ENCODE measurements at places on chromosomes 2 and 18.
A peak's percentile ranks its signal among the peaks of the same experiment; 100 is the strongest.

DNA sequence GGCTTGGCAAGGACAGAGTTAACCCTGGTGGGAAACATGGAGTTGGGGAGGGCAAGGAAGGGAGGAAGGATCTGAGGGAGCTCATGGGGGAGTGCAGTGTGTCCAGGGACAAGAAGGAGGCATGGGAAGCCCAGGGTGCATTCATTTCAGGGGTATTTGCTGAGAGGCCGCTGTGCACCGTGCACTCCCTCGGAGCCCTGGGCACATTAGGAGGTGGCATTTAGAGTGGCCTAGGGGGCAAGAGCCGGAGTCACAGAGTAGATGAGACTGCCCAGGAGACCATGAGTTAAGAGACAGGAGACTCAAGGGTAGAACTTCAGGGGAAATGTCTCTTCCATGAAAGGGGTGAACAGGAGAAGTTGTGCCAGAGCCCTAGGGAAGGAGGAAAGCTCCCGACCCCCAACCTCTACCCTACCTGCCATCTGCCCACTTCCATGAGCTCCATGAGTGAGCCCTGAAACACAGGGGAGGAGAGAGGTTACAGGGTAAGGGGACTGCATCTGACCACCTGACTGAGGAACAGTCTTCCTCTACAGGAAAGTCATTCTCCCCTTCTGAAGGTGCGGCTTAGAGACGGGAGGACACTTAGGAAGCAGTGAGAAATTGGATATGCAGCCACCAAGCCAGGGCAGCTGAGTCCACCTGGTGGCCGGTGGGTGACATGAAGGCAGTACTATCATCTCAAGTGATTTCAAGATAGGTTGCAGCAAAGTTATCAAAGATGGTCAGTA is 58.5 kb upstream of the COPS8 start:
- peak; percentile 75 for DNase-seq

DNA sequence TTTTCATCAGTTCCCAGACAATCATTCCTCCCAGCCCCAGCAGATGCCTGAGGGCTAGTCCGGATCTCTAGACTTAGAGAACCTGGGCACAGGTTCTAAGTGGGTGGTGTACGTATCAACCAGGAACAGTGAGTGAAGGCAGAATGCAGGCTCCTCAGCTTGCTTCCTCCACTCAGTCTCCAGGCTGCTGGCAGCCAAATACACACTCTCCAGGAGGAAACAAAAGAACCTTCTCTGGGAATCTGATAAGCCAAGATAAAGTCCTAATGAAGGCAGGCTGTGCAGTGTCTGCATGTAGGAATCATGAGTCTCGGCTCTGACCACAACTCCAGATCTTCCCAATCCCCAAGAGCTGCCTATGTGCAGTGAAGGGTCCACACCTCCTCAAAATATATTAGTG is 245.7 kb downstream of the SP3 start:
- DNase-seq, result no peak

DNA sequence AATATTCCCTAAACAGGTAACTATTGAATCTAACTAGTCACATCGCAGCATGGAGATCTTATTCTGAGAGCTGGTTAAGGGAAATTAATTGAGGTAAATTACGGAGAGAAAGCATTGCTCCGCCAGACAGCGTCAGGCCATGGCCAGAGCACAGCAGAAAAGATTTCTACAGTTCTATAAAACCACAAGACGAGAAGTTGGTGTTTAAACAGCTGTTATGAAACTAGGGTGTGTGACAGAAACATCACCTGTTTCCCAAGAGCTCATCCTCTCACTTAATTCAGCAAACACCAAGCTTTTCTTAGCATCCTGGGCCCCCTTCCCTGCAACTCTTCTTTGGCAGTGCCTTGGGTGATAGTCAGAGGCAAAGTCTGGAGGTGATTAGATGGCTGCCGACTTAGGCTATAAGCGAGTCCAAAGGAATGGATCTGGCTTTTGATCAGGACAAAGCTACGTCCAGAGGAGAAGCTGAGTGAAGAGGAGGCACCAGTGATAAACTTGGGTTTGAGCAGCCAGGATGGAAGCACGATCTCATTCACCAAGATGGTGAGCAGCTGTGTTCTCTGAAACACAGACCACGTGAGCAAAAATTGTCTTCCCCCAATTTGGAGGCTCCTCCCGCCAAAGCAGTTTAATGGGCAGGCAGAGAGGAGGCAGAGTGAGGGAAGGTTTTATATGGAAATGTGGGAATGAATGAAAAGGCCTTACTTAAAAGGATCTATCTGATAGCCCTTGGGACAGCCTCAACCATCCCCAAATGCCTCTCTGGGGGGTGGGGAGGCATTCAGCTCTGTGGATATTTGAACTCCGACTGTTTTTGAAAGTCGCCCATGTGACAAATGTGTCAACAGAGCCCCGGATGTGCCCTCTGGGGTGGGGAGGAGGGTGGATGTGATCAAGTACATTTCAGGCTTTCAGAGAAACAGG is 57.8 kb downstream of the PKDCC start:
- no peak for DNase-seq

GRCh38 chr18:11541179-11541578 is 68.2 kb upstream of the SLC35G4 start:
- no peak for DNase-seq

- DNase-seq, result no peak
Observed at GRCh38 chr18:21894619-21895367, 154.2 kb downstream of the MIB1 start.

DNA sequence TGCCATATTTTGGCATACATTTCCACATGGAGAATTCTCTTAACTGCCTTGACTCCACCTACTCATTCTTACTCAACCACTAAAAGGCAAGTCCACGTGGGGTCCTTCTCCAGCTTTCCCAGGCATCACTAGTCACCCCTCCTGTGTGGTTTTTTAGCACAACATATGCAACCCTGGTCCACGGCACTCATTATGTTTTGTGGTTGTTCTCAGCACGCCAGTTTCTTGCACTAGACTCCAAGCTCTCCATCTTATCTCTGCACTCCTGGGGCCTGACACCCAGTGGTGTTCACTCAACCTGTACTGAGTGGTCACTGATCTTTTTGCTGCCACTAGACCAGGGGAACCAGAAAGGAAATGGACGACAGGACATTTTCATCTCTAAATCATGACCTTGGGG is 18.0 kb downstream of the MARCHF4 start:
- no peak for DNase-seq

DNA sequence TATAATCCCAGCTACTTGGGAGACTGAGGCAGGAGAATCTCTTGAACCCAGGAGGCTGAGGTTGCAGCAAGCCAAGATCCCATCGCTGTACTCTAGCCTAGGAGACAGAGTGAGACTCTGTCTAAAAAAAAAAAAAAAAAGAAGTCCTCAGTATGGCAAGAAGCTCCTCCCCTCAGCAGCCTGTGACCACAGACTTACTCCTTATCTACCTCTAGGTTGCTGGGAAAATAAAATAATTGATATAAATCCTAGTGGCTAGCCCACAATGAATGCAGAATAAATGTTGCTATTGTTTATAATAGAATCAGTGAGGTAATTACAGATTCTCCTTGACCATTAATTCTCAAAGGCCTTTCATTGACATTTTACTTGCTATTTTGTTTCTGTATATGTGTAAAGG is 70.6 kb downstream of the IRS1 start:
- no peak for DNase-seq

DNA sequence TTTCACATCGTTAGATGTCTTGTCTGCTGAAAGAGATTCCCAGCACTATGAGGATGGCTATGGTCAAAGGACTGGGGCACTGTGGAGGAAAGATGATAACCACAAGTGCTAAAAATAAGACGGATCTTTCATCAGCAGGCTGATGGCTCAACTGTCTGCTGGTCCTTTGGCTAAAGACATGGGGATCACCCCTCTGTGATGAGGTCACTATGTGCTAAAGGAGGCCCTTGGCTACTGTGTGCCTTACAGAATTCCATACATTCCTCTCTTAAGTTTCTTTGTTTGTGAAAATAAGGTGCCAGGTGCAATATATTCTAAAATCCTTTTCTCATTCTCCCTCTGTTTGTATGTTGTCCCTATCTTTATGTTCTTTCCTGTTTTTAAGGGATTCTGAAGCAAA is 39.7 kb upstream of the LYPD6 start:
- DNase-seq, result no peak

DNA sequence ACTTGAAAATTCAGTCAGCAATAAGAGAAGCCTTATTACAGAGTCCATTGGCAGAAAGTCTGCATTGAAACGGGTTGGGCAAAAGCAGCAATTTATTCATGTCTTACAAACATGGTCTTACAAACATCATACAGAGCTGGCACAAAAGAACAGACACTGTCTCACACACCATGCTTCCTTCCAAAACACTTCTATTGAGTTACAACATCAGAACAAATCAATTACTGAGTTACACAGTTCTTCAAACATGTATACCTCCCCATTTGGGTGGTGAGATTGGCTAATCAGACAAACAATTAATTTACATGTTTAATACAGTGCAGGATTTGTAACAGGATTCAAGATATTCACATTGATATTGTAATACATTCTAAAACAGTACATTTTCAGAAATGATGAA is 9.5 kb downstream of the SYT4 start:
- DNase-seq, result no peak

- DNase-seq, result no peak
Observed at GRCh38 chr2:33217406-33217805, 259.0 kb upstream of the RASGRP3 start.

GRCh38 chr2:98334439-98335078 is 11.7 kb upstream of the CNGA3 start:
- no peak for DNase-seq

GRCh38 chr2:12935222-12935621 is 218.5 kb downstream of the TRIB2 start:
- no peak for DNase-seq

GRCh38 chr18:32530947-32531651 is 60.4 kb upstream of the GAREM1 start:
- DNase-seq, result peak; percentile 73

DNA sequence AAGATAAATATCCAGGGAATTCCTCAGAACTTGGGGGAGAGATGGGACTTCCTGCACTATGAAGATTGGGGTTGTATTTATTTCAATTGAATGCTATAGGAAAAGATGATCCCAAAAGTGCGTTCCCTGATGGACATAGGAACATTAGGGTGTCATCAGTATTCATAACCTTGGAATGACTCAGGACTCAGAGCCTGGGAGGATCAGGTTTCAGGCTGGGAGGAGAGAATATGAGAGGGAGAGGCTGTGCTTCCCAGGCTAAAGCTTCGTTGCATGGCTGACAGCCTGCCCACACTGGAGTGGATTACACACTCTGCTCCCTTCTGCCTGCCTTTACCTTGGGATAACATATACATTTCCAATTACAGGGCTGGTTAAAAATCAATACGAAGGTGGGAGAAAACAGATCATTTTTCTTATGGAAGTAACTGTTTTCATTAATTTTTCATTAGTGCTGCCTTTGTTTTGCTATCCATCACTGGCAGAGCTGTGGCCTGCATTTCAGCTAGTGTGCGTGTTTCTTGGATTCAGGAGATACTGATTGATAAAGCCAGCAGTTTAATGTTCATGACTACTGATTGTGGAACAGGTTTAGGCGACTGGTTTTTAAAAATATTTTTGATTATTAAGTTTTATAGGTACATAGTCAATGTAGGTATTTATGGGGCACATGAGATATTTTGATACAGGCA is 118.7 kb downstream of the KCTD1 start:
- DNase-seq, result peak; percentile 36

- DNase-seq, result no peak
Observed at GRCh38 chr18:3305354-3305762, 43.4 kb downstream of the MYL12B start.

DNA sequence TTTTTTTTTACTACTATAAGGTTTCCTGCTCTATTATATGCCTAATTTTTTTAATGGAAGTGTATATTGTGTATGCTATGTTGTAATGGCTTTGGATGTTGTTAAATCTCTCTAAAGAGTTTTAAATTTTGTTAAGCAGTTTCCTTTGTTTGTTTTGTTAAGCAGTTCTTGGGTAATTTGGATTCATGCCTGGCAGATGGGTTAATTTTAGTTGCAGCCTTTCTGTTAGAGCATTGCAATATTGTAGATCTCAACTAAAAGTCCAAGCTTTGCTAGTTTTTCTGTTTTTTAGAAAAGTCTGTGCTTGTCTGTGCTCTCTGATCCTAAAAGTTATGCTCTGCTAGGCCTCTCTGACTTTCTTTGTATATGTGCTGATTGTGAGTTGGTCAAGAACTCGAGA is 1229.0 kb upstream of the NRXN1 start:
- no peak for DNase-seq

GRCh38 chr2:40036241-40036640 is 257.2 kb upstream of the THUMPD2 start:
- no peak for DNase-seq

DNA sequence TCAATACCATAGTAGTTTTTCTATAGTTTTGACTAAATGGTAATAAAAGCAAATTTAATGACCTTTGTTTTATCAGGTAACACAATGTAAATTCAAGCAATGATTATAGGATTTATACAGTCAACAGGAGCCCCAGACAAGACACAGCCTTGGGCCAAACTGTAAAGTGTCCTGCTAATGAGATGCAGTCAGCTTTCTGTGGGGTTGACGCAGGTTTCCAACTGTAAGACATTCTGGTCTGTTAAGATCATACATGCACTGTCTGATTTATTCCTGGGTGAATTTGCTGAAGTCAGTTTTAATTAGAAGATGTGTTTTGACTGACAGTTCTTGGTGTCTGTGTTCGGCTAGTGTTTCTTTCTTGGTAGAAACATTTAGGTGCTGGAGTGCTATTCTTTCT is 180.3 kb downstream of the SNTG2 start:
- no peak for DNase-seq

- DNase-seq, result no peak
Observed at GRCh38 chr2:138742441-138743057, 37.6 kb downstream of the NXPH2 start.

DNA sequence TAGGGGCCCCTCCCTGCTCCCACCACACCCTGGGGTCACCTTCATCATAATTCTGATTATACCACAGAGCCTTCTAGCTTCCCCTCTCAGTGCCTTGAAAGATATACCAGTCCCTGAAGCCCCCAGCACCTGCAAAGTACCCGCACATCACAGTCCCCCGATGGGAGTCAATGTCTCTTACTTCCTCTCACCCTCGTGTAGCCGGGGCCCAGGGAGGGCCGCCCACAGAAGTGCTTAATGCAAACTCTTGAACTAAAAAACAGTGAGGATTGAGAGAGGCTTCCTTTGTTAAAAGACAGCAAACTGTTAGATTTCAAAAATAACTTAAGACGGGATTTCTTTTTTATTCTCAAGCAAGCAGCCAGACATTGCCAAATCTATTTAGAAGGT is 76.5 kb downstream of the SFXN5 start:
- DNase-seq, result no peak

DNA sequence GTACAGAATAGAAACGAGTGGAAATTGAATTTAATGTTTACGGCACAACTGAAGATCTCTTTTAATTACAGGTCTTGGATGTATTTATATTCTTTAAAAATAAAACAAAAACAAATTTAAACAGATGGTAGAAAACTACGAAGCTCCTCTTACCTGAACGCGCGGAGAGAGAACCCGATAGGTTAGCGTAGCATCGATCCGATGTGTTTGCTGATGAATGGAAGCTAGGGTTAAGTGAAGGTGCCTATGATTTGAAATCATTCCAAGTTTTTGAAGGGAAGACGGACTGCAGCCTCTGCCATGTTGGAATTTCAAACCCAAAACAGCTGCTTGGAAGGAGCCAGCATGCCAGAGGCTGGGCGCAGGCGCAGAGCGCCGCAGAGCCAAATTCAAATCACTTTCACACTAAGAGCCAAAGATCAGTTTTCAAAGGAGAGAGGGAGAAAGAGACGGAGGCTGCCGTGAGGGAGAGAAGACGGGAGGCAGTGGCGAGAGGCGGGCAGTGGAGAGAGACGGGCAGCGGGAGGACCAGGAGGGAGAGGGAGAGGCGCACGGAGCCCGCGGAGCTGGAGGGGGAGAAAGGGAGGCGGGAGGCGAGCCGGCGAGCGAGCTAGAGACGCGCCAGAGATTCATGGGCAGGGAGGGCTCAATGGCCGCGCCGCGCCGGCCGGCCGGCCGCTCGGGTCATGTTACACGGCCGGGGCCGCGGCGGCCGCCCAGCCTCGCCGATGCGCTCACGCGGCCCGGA is at the start of gene FIGN:
Gene FIGN (minus strand): TSS at position 324 of the 748 bp plus-strand sequence. CDS start 1,081 bp downstream, outside the sequence.
- peak; percentile 61 for DNase-seq

Data from PC-9 (cell line).